ENCODE measurements at places on chromosomes 7 and 10. TPM values are rescaled to one million over a fixed set of nuclear protein-coding genes. Genes with fewer than 3 reads are reported as not detected.
A peak's percentile ranks its signal among the peaks of the same experiment; 100 is the strongest.

The CDK14 gene
- total RNA-seq, result 126 TPM

The XPNPEP1 gene
- total RNA-seq, result 92.4 TPM

The SPDYE9 gene
- total RNA-seq, result 0.10 TPM

The TMEM270 gene
- not detected for total RNA-seq

The C10orf67 gene
- 1.0 TPM for total RNA-seq

The DRGX gene
- total RNA-seq, result 18.3 TPM

The ANK3 gene
- 318 TPM for total RNA-seq

DNA sequence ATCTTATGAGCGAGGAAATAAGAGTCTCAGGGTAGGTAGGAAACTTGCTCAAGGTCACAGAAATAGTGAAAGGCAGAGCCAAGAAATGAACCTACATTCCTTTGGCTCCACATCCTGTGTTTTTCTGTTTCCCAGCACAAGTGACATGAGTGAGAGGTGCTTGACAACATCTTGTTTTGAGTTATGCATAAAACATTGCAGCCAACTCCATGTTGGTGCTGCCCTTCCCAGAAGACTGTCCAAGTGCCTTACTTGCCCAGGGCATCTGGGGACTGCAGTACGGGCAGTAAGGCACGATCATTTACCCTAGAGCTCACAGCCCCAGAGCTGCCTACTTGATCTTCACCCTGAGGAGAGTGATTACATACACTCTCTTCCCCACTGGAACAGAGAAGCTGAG is 148.8 kb downstream of the NOC3L start:
- peaks cover 16% of the 10 kb centered on the region for H3K4me1 ChIP-seq
- H3K36me3 ChIP-seq, result no peaks in the 10 kb centered on the region
- no peak overlapping the region for H3K27ac ChIP-seq
- no peak for DNase-seq
- H3K27me3 ChIP-seq, result no peaks in the 10 kb centered on the region
- H3K4me3 ChIP-seq, result no peak overlapping the region

GRCh38 chr7:4021413-4021812 is 660.7 kb upstream of the FOXK1 start:
- peaks cover 27% of the 10 kb centered on the region for H3K4me1 ChIP-seq
- peaks cover 7% of the 10 kb centered on the region for H3K36me3 ChIP-seq
- no peaks in the 10 kb centered on the region for H3K27me3 ChIP-seq
- H3K4me3 ChIP-seq, result no peak overlapping the region

DNA sequence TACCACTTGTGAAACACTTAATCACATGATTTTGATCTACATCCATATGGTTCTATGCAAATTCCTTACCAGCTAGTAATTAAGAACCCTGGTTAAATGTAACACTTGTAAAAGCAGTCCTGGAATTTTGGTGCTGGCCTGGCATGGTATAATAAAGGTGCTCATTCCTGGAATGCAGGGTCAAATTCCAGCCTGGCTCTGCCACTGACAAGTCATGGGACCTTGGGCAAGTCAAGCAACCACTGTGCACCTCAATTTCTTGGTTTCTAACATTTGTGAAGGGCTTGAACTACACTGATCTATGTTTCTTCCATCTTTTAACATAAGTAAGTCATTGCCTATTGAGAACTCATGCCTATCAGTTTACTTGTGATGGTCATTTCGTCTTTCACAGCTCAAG is 91.9 kb upstream of the PIK3CG start:
- H3K4me1 ChIP-seq, result no peaks in the 10 kb centered on the region
- no peaks in the 10 kb centered on the region for H3K27me3 ChIP-seq
- no peak overlapping the region for H3K4me3 ChIP-seq
- H3K36me3 ChIP-seq, result no peaks in the 10 kb centered on the region
- no peak for DNase-seq

- no peaks in the 10 kb centered on the region for H3K27me3 ChIP-seq
- no peak for DNase-seq
- no peaks in the 10 kb centered on the region for H3K4me1 ChIP-seq
- H3K4me3 ChIP-seq, result no peak overlapping the region
Observed at GRCh38 chr7:141956084-141956483, 9.3 kb upstream of the CLEC5A start.

DNA sequence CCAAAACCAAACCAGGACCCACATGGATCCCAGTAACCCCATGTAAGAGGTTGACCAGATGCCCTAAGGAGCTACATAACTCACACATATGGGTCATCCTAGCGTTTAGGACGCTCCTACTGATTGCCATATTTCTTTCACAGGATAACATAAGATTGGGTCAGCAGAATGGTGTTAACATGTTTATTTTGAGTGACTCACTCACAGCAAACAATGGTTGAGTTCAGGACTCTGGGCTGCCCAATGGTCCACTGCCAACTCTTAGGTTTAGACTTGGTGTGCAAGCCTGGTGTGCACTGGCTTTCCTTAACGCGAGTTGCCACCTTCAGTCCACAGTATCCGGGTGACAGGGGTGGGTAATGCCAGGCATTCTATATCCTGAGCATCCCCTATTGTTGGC is 211.5 kb downstream of the GPAM start:
- H3K27me3 ChIP-seq, result no peaks in the 10 kb centered on the region
- no peaks in the 10 kb centered on the region for H3K4me1 ChIP-seq
- no peak for DNase-seq
- H3K4me3 ChIP-seq, result no peak overlapping the region

GRCh38 chr10:129756912-129757901 is 206.9 kb downstream of the EBF3 start:
- H3K4me3 ChIP-seq, result no peak overlapping the region
- H3K4me1 ChIP-seq, result peaks cover 34% of the 10 kb centered on the region
- no peak for DNase-seq
- H3K27ac ChIP-seq, result no peak overlapping the region
- peaks cover 6% of the 10 kb centered on the region for H3K27me3 ChIP-seq

DNA sequence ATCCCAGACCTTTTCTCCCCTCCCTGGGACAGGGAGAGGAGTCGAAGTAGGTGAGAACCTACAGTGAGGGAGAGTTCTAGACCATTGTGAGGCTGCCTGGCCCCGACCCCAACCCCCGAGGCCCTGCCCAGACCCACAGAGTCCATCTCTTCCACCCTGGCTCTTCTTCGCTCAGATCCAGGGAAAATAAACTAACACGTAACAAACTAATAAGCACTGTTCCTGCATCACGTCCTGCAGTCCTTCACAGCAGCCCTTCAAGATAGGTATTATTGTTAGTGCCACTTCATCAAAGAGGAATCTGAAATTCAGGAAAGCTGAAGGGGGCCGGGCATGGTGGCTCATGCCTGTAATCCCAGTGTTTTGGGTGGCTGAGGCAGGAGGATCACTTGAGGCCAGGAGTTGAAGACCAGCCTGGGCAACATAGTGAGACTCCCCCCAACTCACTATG is at the start of gene SPACDR:
TSS of gene SPACDR (minus strand) at position 51 of the 451 bp plus-strand sequence. CDS start 235 bp downstream, outside the sequence.
- no peak within 1 kb of the TSS for H3K4me3 ChIP-seq
- DNase-seq, result no peak
- H3K27ac ChIP-seq, result peak within 1 kb of the TSS; percentile 71
- H3K27me3 ChIP-seq, result no peaks in the 10 kb centered on the region
- H3K36me3 ChIP-seq, result peaks cover 65% of the 10 kb centered on the region
- H3K4me1 ChIP-seq, result peaks cover 59% of the 10 kb centered on the region

DNA sequence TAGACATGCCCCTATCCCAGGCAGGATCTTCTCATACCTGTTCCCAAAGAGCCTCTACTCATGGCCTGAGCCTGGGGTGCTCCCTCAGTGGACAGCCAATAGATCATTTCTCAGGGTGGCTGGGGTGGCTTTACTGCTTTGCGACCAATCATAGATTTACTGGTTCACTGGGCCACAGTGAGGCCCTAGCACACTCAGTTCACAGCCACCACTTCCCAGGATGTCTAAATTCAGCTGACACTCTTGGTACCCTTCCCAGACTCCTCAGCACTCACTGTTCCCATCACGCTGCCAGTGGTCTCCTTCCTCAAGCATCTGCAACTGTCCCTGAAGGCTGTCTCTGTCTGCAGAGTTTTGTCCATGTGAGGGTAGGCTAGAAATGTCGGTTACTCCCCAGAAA is 50.6 kb downstream of the ARHGAP22 start:
- H3K4me1 ChIP-seq, result peaks cover 7% of the 10 kb centered on the region
- H3K4me3 ChIP-seq, result no peak overlapping the region
- no peak overlapping the region for H3K27ac ChIP-seq
- no peak for DNase-seq
- no peaks in the 10 kb centered on the region for H3K36me3 ChIP-seq

DNA sequence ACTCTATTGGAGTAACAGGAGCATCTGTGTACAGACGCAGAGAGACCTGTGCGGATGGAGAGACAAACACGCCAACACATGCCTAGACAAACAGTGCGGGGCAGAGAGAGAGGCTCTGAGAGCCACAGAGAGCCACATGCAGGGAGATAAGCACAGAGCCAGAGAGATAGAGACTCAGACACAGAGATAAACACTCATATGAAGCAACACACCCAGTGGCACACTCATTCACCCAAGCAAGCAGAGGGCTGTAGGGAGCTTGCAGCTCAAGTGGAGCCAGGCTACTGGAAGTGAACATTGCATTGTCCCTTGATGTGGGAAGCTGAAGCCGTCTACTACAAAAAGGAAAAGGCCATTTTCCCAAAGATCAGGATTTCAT is 46.6 kb upstream of the PODXL start:
- H3K27me3 ChIP-seq, result no peaks in the 10 kb centered on the region
- H3K27ac ChIP-seq, result no peak overlapping the region
- H3K4me3 ChIP-seq, result no peak overlapping the region
- DNase-seq, result no peak
- H3K36me3 ChIP-seq, result no peaks in the 10 kb centered on the region
- peaks cover 46% of the 10 kb centered on the region for H3K4me1 ChIP-seq

GRCh38 chr10:79268161-79268601 is 79.1 kb upstream of the PPIF start:
- H3K27ac ChIP-seq, result peak overlapping the region; percentile 47
- H3K36me3 ChIP-seq, result peaks cover 67% of the 10 kb centered on the region
- H3K27me3 ChIP-seq, result no peaks in the 10 kb centered on the region
- H3K4me1 ChIP-seq, result peaks cover 99% of the 10 kb centered on the region
- no peak for DNase-seq

DNA sequence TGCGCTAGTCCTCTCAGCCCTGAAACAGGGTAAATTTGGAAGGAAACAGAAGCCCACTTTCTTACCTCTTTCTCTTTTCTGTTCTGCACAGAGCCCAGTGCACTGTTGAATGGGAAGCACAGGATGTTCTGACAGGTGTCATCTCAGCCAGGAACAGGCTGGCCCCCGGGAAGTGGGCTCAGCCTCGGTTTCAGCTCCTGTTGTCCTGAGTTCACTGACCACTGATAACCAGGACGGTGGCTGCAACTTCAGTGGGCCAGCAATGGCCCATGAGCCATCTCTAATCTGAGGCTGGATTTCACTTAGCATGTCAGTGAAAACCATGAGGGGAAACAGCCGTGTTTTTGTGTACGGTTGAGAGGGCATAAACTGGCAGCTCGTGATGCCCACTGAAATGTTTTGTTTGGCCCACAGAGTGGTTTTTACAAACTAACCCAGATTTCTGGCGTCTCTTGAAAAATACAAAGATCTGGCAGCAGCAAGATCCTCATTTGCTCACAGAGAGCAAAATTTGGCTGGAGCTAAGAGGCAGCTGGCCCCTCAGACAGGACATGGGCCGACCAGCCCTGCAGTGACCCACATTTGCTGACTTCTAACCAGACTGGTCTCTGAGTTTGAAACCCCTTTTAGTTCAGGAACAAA is 455.9 kb downstream of the PAXIP1 start:
- H3K36me3 ChIP-seq, result no peaks in the 10 kb centered on the region
- H3K4me3 ChIP-seq, result no peak overlapping the region
- H3K4me1 ChIP-seq, result peaks cover 11% of the 10 kb centered on the region
- no peak for DNase-seq
- no peak overlapping the region for H3K27ac ChIP-seq

- DNase-seq, result no peak
- no peak overlapping the region for H3K27ac ChIP-seq
- peaks cover 58% of the 10 kb centered on the region for H3K4me1 ChIP-seq
- peak overlapping the region; percentile 73 for H3K4me3 ChIP-seq
- H3K27me3 ChIP-seq, result no peaks in the 10 kb centered on the region
- peaks cover 39% of the 10 kb centered on the region for H3K36me3 ChIP-seq
Observed at GRCh38 chr7:98281757-98282606, 496 bp downstream of the BRI3 start.

- no peak for DNase-seq
- H3K27ac ChIP-seq, result no peak overlapping the region
- peaks cover 59% of the 10 kb centered on the region for H3K4me1 ChIP-seq
- peak overlapping the region; percentile 36 for H3K4me3 ChIP-seq
Observed at GRCh38 chr7:44324481-44325200, 753 bp downstream of the CAMK2B start.

DNA sequence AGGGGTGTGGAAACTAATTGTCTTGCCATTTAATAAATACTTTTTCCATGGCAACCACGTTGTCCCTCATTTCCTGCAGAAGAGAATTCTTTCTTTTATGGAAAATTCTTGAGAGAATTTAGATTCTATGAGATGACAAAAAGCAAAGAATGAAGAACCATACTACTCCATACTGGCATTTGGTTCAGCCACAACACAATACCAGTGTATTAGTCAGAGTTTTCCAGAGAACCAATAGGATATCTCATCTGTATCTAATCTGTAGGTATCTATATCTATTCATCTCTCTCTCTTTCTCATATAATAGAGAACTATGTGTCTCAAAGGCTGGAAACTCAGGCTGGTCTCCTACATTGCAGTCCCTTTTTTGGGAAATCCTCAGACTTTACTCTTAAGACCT is 44.6 kb upstream of the NAMPT start:
- no peak overlapping the region for H3K4me3 ChIP-seq
- H3K36me3 ChIP-seq, result no peaks in the 10 kb centered on the region
- no peaks in the 10 kb centered on the region for H3K27me3 ChIP-seq
- no peak for DNase-seq
- no peaks in the 10 kb centered on the region for H3K4me1 ChIP-seq

DNA sequence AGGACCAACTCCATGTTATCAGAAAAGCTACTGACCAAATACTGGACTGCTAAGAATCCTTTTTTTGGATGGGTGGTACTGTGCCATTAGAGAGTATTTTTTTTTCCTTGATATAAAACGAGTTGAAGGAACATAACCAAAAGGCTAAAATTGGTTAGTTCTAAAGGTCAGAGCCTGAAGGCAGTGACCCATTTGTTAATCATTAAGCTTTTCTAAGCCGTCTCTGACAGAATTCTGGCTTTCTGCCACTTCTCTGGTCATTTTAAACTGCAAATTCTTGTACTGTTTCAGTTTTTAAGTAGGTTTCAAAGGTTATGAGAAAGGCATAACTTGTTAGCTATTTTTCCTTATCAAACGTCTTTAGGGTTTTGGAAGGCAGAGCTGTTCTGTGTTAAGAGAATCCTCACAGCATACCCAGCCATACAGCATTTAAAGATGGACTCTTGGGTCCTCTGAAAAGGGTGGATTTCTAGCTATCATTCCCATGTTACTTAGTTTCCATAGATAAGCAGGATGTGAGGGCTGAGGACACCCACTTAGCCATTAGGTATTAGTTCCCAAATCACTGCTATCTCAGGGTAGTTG is 196.8 kb downstream of the RNLS start:
- DNase-seq, result no peak
- no peaks in the 10 kb centered on the region for H3K27me3 ChIP-seq
- peaks cover 5% of the 10 kb centered on the region for H3K4me1 ChIP-seq
- no peaks in the 10 kb centered on the region for H3K36me3 ChIP-seq
- H3K4me3 ChIP-seq, result peak overlapping the region; percentile 0

- H3K36me3 ChIP-seq, result peaks cover 77% of the 10 kb centered on the region
- H3K4me3 ChIP-seq, result no peak overlapping the region
- no peak for DNase-seq
- no peak overlapping the region for H3K27ac ChIP-seq
- H3K27me3 ChIP-seq, result no peaks in the 10 kb centered on the region
Observed at GRCh38 chr10:132413226-132414205, 16.5 kb downstream of the PWWP2B start.

Measured in spinal cord (tissue), 10 donors.